ENCODE measurements at places on chromosomes 1 and 21. TPM values are rescaled to one million over a fixed set of nuclear protein-coding genes. Genes with fewer than 3 reads are reported as not detected.

OR2L8 gene
- total RNA-seq = 9.2 TPM

LCE3D gene
- not detected for total RNA-seq

SPATA1 gene
- 2.2 TPM for total RNA-seq

KRTAP11-1 gene
- not detected for total RNA-seq

FCRL4 gene
- not detected for total RNA-seq

CDCP2 gene
- total RNA-seq = under 0.01 TPM

GPR37L1 gene
- total RNA-seq = under 0.01 TPM

SPRR2A gene
- total RNA-seq = not detected

VANGL2 gene
- 3.8 TPM for total RNA-seq

PKP1 gene
- under 0.01 TPM for total RNA-seq

CDK18 gene
- 8.6 TPM for total RNA-seq

EPHB2 gene
- total RNA-seq = under 0.01 TPM

AIM2 gene
- under 0.01 TPM for total RNA-seq

NPR1 gene
- total RNA-seq = 0.27 TPM

GBP3 gene
- total RNA-seq = 21.8 TPM

GJC2 gene
- 12.7 TPM for total RNA-seq

PROK1 gene
- total RNA-seq = under 0.01 TPM

BCAN gene
- total RNA-seq = under 0.01 TPM

RNF11 gene
- 37.7 TPM for total RNA-seq

FYB2 gene
- not detected for total RNA-seq

DYNLT4 gene
- total RNA-seq = 2.2 TPM

Measured in hematopoietic multipotent progenitor cell (in vitro differentiated cells).